ENCODE measurements at places on chromosomes 7 and 10. TPM values are rescaled to one million over a fixed set of nuclear protein-coding genes. Genes with fewer than 3 reads are reported as not detected.

HOXA7 gene
- total RNA-seq, result not detected

- no peak overlapping the region for H3K4me3 ChIP-seq
- H3K27ac ChIP-seq, result no peak overlapping the region
- H3K4me1 ChIP-seq, result no peaks in the 10 kb centered on the region
- no peak for DNase-seq
- no peaks in the 10 kb centered on the region for H3K36me3 ChIP-seq
Measured at GRCh38 chr7:117682681-117683385, 190.4 kb downstream of the CTTNBP2 start.

SLC25A13 gene
- total RNA-seq, result 8.4 TPM

DNA sequence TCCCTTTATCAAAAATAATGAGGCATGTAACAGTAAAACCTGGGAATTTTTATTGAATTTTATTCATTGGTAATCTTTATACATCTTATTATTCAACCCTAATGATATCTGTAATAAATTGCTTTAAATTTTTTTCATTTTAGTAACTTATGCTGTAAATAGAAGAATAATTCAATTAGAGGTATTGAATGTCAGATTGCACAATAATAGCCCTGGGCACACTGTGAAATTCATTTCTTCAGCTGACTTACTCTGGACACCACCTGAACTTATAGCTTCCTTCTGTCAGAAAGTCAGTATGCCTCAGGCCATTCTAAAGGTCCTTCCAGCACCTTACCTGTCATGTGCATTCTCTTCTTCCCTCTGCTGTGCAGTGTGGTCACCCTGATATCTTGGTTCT lies 59.2 kb downstream of the ADAM22 start:
- no peak overlapping the region for H3K4me3 ChIP-seq
- no peaks in the 10 kb centered on the region for H3K4me1 ChIP-seq
- no peaks in the 10 kb centered on the region for H3K27me3 ChIP-seq
- no peak overlapping the region for H3K27ac ChIP-seq

DNA sequence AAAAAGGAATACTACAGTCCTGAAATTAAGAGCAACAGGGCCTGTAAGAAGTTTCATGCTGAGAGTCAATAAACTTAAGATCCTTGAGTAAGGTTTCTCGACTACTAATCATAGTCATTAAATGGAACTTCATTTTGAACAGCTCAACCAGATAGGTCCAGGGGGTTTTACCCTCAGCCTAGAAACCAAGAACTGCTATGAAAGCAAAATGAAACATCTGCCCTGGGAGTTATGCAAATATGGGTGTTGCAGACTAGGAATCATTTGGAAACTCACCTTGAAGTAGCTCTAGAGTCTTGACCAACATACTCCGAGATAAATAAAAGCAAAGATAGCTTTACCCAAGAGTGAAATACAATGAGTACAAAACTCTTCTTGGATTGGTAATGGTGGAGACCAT lies 128.0 kb downstream of the HGF start:
- H3K36me3 ChIP-seq, result no peaks in the 10 kb centered on the region
- no peaks in the 10 kb centered on the region for H3K4me1 ChIP-seq
- no peaks in the 10 kb centered on the region for H3K27me3 ChIP-seq
- no peak overlapping the region for H3K27ac ChIP-seq

- peak overlapping the region; percentile 38 for H3K4me3 ChIP-seq
- H3K27ac ChIP-seq, result peak overlapping the region; percentile 97
- H3K4me1 ChIP-seq, result peaks cover 68% of the 10 kb centered on the region
- no peak for DNase-seq
Measured at GRCh38 chr10:80476685-80477084, 22.6 kb downstream of the TSPAN14 start.

DNA sequence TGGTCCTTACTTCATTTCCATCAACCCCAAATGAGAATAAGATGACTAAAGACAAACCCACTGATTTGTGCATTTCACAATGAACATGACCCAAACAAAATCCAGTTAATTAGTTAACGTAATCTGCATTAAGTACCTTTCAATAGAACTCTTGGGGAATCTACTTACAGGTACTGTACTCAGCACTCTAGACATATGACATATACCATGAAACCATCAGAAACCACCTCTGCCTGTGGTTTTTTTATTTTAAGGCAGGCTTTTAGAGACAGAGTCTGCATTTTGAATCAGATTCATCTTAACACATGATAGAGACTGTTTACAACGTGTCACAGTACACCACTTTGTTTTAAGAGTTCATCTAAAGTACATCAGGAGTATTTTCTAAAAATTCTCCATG lies 168.4 kb downstream of the BTAF1 start:
- H3K27ac ChIP-seq, result no peak overlapping the region
- H3K4me3 ChIP-seq, result no peak overlapping the region
- no peak for DNase-seq
- no peaks in the 10 kb centered on the region for H3K36me3 ChIP-seq
- no peaks in the 10 kb centered on the region for H3K27me3 ChIP-seq

KEL gene
- 0.31 TPM for total RNA-seq

GRCh38 chr10:91462423-91462822 lies 52.3 kb downstream of the HECTD2 start:
- DNase-seq, result no peak
- H3K36me3 ChIP-seq, result peaks cover 3% of the 10 kb centered on the region
- no peak overlapping the region for H3K4me3 ChIP-seq
- H3K27me3 ChIP-seq, result no peaks in the 10 kb centered on the region
- H3K27ac ChIP-seq, result no peak overlapping the region

All from activated T-cell treated with anti-CD3 and anti-CD28 coated beads, Interleukin-2, amount 50 U/mL, for 72 hours (primary cell).